A549 treated with CORT108297 at 1 μM for 4 hours (cell line): ENCODE measurements at places on chromosomes 1 and 21. TPM values are rescaled to one million over a fixed set of nuclear protein-coding genes. Genes with fewer than 3 reads are reported as not detected.

The LCE3C gene
- not detected in 5 replicates for total RNA-seq

The FCRL1 gene
- not detected in 5 replicates for total RNA-seq

The CD1D gene
- 0.06 to 0.10 TPM in 2 of 5 replicates, not detected in the others for total RNA-seq

The SLC1A7 gene
- total RNA-seq: 0.05 TPM in 1 of 5 replicates, not detected in the others

The UMODL1 gene
- total RNA-seq: not detected in 5 replicates

The ARV1 gene
- 24.1 to 26.8 TPM (median 24.8 TPM) in 5 replicates for total RNA-seq

The ADAMTS1 gene
- 0.07 to 0.19 TPM (median 0.17 TPM) in 5 replicates for total RNA-seq

The CFH gene
- 3.6 to 5.0 TPM (median 4.1 TPM) in 5 replicates for total RNA-seq

The EFNA3 gene
- total RNA-seq: 3.4 to 5.1 TPM (median 4.7 TPM) in 5 replicates

The TMPRSS15 gene
- not detected in 5 replicates for total RNA-seq

The ZBTB8A gene
- 3.4 to 4.2 TPM (median 3.6 TPM) in 5 replicates for total RNA-seq

The PGLYRP4 gene
- total RNA-seq: not detected in 5 replicates

The PROX1 gene
- 0.03 to 0.12 TPM (median 0.03 TPM) in 5 replicates for total RNA-seq

The ILDR2 gene
- 0.02 to 0.12 TPM (median 0.05 TPM) in 4 of 5 replicates, not detected in the other for total RNA-seq

The MARK1 gene
- 0.08 to 1.3 TPM (median 0.12 TPM) in 5 replicates for total RNA-seq

The EPHA2 gene
- total RNA-seq: 101 to 153 TPM (median 134 TPM) in 5 replicates

The SMIM11 gene
- 1.3 to 19.0 TPM (median 13.3 TPM) in 5 replicates for total RNA-seq

The SPATA46 gene
- total RNA-seq: not detected in 5 replicates

The IL10RB gene
- total RNA-seq: 17.9 to 20.5 TPM (median 18.4 TPM) in 5 replicates

The IL23R gene
- not detected in 5 replicates for total RNA-seq

The CAMK2N1 gene
- total RNA-seq: 36.9 to 49.6 TPM (median 45.4 TPM) in 5 replicates

The C1orf167 gene
- total RNA-seq: 0.09 TPM in 1 of 5 replicates, not detected in the others

The GABPB2 gene
- 2.7 to 3.9 TPM (median 3.5 TPM) in 5 replicates for total RNA-seq
